ENCODE measurements at places on chromosomes 5 and 9.

DNA sequence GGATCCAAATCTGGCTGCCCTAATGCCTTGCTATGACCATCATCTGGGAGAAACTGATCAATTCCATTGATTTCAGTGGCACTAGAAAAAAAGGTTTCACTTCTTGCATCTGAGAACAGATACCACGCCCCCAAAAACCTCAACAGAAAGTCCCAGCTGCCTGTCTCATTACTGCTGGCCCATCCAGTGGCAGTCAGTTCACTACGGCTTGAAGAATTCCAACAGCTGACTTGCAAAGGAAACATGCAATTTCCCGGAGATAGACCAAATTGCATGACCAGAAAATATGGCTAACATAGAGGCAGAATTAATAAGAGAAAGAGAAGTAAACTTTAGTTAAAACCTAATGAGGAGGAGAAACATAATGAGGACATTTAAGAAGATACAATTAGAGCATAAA, 48.6 kb downstream of the UGCG start:
- no peak for DNase-seq

DNA sequence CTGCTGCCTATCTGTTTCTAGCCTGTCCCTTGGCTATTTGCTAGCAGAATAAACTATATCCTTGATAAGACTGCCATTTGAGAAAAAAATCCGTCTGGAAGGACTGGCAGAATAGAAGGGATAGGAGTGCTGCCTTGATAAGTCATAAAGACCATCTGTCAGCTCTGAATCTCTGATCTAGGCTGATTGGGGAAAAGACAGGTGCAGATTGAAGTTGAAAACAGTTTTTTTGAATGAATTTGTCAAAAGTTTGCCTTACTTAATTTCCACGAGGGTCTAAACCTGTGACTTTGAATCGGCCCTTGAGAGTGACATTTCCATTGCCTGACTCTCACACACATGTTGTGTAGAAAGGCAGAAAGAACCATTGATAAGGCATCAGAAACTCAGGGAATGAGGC, 218.6 kb downstream of the MAN2A1 start:
- no peak for DNase-seq

DNA sequence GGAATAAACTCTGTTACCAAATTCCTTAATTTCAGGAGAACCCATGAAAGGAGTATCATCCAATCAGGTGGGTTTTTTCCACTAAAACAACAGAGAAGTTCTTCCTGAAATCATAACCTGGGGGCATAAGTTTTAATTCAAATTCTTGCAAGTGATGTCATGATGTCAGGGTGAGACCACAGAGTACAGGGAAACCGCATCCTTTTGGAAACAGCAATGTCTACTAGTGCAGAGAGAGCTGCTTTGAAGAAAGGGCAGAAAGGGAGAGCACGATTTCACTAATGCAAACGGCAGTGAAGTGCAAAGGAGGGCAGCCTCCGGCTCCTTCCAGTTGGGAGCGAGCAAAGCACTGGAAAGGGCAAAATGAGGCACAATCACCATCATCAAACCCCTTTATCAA, 20.6 kb upstream of the CMBL start:
- DNase-seq = no peak

- peak; percentile 3 for DNase-seq
These were observed 34.2 kb upstream of the STRBP start for GRCh38 chr9:123302348-123303214.

- DNase-seq = no peak
These were observed 18.2 kb upstream of the MLANA start for GRCh38 chr9:5872511-5872910.

GRCh38 chr9:89435071-89435823, 62.7 kb downstream of the SEMA4D start:
- no peak for DNase-seq

- DNase-seq = no peak
These were observed 25.9 kb upstream of the DAPK1 start for GRCh38 chr9:87471746-87472145.

DNA sequence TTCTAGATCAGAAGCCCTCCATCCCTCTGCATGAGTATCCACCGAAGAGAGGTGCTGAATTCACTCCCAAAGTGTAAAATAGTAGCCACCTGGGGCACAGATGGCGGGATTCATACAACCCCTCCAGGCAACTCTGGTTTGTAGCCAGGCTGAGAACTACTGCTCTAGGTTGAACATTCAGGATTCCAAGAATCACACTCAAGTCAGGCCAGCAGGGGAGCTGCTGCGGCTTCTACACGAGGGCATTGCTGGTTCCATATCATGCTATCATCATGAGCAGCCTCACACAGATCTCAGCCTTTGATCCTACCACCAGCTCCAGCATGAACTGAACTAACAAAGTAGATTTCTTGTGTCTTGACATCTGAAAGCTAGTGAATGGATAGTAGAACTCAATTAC, 367.9 kb downstream of the DIRAS2 start:
- no peak for DNase-seq
